ENCODE measurements at places on chromosomes 7 and 10.

- DNase-seq, result no peak
These were observed 257.4 kb downstream of the KCNMA1 start for GRCh38 chr10:77380191-77380590.

GRCh38 chr7:105009667-105010503 is 4.1 kb upstream of the KMT2E start:
- no peak for DNase-seq

GRCh38 chr10:74078037-74078436 is 72.6 kb downstream of the AP3M1 start:
- no peak for DNase-seq

DNA sequence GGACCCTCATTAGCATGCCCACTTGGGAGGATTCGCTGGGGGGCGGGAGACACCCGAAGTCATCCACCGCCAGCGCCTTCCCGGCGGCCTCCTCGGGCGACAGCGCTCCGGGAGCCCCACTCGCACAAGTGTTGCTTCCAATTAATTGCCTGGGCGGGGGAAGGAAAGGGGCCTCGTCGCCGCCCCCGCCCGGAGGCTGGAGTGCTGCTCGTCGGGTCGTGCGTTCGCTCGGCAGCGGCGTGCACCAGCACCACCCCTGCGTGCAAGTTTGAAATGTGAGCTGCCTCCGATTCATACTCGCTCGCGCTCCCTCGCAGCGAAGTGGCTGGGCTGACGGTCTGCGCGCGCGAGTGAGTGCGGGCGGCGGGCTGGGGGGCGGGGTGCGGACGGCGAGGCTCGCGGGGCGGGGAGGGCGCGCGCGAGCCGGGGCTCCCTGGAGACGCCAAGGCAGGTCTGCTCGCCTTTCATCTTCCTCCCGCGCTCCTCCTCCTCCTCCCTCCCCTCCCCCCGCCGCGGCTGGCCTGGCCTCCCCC is 104.6 kb upstream of the PPIF start:
- no peak for DNase-seq

DNA sequence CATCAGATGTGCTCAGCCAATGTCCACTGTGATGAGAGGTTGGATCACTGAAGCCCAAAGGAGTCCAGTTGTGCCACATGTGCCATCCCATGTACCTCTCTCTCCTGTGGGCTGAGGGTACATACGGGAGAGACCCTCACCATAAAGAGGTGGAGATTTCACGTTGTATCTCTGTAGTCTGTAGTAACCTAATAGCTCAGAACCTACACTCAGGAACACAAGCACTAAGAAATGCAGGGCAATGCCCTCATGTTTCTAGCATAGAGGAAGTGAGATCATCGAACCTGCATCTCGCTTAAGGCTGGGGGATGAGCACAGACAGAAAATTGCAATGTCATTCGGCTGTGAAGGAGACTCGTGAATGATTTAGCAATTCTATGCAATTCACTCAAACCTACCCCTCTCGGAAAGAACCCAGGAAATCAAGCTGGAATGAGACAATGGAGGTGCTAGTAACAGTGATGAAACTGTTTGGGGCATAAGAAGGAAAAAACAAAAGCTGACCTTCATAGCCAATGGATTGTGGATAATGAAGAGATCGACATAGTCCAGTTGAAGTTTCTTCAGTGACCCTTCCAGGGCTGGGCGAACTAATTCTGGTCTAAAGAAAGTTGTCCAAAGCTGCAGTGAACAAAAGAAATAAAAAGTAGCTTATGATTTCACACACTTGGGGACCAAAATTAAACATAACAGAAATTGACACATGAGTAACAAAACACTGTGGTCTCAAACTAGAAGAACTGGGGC is 80.3 kb upstream of the UCN3 start:
- DNase-seq, result no peak

DNA sequence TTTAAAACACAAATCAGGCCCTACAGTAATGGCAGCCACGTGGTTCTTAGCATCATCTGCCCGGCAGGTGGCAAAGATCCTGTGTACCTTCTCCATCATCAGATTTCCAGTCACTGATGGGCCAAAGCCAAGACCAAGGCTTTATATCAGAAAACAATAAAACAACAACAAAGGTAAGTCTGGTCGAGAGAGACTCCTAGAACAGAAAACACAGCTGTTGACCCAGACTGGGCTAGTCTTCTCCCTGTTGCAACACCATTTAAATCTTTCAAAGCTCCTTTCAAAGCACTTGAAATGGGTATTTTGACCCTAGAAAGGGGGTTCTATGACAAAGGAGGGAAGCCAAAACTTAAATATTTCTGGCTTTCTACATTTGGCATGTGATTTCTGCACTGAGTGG is 285.6 kb downstream of the IPMK start:
- DNase-seq, result no peak

GRCh38 chr7:117565226-117565625 is 85.4 kb downstream of the CFTR start:
- no peak for DNase-seq

DNA sequence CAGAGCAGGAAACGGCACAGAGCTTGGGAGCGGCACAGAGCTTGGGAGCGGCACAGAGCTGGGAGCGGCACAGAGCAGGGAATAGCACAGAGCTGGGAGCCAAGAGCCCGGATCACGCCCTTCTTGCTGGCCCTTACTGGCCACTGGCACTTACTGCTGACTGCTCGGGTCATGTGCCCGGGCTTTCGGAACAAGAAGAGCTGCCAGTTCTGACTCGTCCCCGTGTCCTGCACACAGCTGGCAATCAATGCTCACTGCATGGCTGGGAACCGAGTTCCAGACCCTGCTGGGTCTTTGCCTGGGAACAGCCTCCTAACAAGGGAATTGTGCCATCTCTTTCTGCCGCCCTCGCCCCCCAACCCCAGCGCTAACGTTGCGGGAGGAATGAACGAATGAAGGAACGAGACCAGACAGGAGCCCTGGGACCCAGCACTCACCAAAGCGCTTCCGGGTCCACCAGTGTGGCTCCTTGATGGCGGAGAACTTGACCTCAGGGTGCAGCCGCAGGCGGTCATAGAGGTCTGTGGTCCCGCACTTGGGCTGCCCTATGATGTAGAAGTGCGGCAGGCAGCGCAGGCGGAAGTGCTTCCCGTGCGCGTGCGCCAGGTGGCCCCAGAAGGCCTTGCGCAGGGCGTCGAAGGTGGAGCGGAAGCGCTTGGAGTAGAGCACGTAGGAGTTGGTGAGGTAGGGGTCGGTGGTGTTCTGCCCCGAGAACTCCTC is 49.1 kb downstream of the CHST15 start:
- no peak for DNase-seq

DNA sequence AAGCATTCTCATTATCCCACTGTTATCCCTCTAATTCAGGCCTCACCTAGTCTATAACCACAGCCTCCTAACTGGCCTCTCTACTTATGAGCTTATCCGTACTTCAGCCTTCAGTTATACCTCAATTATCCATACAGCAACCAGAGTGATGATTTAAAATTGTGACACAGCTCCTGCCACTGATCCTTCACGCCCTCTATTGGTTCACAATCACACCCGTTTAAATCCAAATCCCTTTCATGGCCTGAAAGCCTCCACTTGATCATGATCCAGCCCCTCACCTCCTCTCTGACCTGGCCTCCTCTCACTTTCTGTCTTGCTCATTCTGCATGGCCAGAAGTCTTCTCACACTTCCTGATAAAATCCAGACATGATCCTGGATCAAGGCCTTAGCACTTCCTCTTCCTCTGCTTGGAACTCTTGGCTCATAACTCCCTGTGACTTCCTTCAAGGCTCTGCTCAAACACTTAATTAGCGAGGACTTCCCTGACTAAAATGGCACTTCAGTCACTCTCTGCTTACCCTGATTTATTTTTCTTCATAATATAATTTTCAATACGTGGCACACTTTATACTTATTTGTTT is 19.0 kb upstream of the TMEM26 start:
- DNase-seq, result no peak

DNA sequence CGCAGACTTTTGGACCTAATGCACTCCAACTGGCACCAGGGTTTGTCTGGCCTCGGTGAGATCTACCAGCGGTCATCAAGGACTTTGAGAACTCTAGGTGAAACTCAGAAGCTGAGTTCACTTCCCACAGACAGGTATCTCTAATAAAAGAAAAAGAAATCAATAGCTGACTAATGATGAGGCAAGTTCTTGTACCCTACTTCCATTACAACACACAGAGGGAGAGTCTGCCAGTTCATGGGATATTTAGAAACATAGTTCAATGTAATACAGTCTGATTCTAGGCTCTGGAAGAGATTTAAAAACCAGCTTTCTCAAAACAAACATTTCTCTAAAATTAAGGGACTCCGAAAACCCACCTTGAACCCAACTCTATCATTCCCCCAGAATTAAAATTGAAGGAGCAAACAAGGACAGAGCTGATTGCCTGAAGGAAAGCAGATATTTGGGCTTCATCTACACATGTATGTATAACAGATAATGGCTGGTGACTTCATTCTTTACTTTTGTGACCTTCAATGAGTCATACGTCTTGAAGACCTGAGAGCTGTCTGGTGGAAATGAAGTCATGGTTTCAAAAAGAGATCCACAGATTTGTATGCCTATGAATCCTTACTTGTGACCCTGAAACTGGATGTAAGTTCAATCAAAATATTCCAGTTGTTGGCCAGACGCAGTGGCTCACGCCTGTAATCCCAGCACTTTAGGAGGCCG is 2.7 kb upstream of the PNLIPRP1 start:
- DNase-seq, result no peak

- no peak for DNase-seq
These were observed 256.6 kb downstream of the TNS3 start for GRCh38 chr7:47325337-47325736.

- no peak for DNase-seq
These were observed 4.2 kb downstream of the FAM53B start for GRCh38 chr10:124739986-124740368.

DNA sequence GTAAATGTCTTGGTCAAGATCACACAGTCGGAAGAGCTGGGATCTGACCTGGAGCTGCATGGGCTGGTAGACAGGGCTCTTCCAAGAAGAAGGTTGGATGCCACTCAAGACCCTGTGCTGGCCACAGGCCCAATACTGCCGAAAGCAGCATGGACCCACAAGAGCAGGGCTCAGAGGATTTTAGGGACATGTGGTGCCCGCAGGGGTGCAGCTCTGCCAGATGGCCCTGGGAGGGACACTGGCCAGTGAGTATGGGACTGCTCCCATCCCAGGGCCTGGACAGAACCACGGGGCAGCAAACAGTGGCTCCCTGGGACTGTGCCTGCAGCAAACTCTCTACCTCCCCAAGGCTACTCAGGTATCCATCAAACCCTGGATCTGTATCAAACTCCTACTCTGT is 12.4 kb downstream of the MAT1A start:
- DNase-seq, result no peak

GRCh38 chr7:4607311-4607729 is 74.8 kb upstream of the FOXK1 start:
- DNase-seq, result no peak

DNA sequence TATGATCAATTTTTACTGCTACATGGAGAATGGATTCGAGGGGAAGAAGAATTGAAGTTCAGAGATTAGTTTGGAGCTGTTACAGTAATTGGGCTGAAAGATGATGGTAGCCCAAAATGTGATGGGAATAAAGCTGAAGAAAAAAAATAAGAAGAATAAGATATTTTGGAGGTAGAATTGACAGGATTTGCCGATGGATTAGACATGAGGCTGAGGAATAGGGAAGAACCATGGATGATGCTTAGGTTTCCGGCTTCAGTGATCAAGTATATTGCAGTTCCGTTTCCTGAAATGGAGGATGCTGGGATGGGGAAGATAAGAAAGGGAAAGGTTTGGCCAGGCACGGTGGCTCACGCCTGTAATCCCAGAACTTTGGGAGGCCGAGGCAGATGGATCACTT is 38.9 kb upstream of the FHIP2A start:
- no peak for DNase-seq

DNA sequence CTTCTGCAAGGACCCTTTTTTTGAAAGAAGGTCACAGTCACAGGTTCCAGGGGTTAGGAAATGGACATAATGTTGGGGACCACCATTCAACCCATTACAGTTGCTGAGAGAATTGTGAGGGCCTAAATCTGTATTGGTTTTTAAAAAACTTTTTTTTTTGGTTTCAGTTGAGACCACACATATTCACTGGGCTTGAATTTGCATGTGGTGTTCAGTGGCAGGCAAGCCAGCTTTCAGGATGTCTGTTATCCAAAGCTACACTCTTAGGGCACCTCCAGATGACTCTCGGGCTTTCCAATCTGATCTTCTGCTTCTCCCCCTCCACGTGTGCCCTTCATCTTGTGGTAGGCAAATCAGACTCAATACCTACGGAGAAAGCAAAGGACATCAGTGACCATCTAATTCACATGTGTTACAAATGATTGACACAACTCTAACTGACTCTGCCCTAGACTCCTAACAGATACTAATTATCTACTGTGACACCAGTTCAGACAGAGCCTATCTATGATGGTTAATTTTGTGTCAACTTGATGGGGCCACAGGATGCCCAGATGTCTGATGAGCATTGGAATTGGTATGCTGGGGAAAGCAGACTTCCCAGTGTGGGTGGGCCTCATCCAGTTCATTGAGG is 93.3 kb upstream of the ELMO1 start:
- DNase-seq, result no peak

GRCh38 chr10:78194539-78195402 is 161.1 kb downstream of the RPS24 start:
- DNase-seq, result no peak

- no peak for DNase-seq
These were observed 35.8 kb upstream of the GPR37 start for GRCh38 chr7:124801330-124801895.

DNA sequence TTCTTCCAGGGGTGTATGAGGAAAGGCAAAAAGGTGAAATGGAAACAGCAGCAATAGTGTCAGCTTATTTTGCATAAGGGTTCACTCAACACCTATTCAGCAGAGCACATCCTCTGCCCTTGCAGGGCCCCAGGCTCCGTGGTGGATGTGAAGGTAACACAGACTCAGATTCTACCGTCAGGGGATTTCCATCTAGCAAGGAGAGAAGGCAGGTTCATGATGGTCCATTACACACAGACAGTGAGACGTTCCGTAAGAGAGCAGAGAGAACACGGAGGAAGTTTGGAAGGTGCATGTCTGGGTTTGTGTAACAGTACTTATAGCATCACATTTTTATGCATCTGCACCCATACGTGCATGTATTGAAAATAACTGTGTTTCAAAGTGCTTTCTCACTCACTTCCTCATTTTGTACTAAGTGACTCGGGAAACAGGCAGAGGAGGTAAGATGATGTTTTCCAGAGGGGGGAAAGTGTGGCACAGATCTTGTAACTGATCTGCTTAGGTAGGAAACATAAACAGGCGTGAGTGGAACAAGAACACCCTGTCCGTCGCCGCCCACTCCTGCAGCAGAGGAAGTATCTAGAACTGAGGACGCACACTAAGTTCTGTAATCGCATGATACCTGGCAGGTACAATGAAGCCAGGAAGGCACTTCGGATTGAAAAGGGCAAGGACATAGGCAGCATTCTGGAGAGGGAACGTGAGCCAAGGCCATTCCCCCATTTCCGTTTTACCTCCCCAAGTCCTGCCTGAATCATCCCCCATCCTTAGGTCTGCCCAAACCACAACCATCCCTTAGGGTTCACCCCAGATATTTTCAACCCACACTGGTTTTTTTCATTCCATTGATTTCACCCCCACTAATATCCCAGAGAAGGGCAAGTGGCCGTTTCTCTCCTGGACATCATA is 1.0 kb upstream of the ENO4 start:
- no peak for DNase-seq

- DNase-seq, result no peak
These were observed 2.5 kb downstream of the RASSF4 start for GRCh38 chr10:44961931-44962750.

- no peak for DNase-seq
These were observed 33.0 kb downstream of the TPST1 start for GRCh38 chr7:66237906-66238772.

Data from NCI-H1048 (cell line).